Amniotic epithelial cell (primary cell): ENCODE measurements at places on chromosomes 7 and 10.

GRCh38 chr10:114650831-114651230 is 7.2 kb downstream of the ABLIM1 start:
- DNase-seq: no peak

DNA sequence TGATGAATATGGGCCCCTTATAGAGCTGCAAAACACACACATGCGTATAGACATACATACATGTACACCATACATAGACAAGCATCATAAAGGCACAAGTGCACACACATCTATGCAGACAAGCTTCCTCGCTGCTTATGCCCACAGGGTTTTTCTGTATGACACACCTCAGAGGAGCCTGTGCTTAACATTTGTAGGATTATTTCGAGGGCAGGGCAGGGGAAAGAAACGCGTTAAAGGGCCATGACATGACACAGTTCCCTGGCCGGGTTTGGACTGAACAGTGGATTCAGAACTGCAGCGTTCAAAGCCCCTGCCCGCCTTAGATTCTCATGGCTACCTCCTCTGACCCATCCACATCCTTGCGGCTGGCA is 44.8 kb downstream of the CHST3 start:
- no peak for DNase-seq

DNA sequence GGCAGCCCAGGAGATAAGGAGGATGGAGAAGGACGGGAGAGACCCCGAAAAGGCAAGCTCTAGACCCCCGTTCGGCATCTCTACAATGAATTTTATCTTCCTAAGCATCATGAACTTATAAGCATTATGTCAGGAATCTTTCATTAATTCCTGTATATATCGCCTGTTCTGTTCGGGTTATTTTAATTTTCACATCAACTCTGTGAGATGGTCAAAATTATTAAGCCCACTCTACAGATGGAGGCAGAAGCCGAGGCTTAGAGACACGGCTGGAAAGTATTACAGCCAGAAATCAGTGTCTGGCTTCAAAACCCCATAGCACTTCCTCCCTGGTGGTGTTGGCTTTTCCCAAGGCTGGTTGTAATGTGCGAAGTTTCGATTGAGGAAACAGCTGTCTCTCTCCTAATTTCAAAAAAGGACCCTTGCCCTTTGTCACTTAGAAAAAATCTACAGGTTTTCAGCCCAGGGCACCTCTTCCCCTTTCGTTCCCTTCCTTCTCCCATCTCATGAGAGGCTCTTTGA is 1.5 kb upstream of the GRM8 start:
- no peak for DNase-seq

DNA sequence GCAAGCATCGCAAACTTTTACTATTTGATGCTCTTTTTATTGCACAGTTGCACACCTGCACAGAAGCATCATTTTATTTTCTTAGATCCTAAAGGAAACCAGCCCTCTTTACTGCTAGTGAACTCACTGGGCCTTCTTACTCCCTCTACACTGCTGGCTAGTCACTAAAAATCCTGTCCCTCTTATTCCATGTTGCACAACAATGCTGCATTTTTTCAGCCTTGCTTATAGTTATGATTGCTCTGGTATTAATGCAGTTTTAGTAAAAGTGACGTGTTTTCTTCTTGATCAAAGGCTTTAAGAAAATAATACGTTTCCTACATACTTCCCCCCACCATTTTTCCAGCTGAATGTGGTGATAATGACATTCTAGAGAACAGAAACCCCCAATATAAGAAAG is 132.9 kb upstream of the FAM3C start:
- no peak for DNase-seq

DNA sequence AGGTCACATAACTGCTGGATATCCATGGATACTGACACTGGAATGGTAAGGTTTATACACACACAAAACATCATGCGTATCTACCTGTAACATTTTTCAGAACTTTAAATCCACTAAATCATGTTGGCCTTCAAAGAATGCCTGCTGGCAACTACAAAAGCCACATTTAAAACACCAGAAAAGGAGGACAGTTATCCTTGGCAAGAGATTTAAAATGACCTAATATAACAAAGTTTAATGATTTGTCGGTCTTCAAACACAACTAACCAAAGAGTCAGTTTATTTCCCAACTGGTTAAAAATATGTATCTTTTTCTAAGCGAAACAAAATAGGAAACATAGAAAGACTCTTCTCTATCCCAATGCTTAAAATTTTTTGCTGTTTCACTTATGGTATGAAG is 24.0 kb downstream of the WAPL start:
- DNase-seq: no peak

GRCh38 chr7:30915751-30916150 is 4.1 kb downstream of the AQP1 start:
- no peak for DNase-seq

GRCh38 chr10:91700788-91701444 is 68.0 kb upstream of the PPP1R3C start:
- peak; percentile 31 for DNase-seq

GRCh38 chr7:738723-739454 is 11.8 kb upstream of the PRKAR1B start:
- DNase-seq: no peak

DNA sequence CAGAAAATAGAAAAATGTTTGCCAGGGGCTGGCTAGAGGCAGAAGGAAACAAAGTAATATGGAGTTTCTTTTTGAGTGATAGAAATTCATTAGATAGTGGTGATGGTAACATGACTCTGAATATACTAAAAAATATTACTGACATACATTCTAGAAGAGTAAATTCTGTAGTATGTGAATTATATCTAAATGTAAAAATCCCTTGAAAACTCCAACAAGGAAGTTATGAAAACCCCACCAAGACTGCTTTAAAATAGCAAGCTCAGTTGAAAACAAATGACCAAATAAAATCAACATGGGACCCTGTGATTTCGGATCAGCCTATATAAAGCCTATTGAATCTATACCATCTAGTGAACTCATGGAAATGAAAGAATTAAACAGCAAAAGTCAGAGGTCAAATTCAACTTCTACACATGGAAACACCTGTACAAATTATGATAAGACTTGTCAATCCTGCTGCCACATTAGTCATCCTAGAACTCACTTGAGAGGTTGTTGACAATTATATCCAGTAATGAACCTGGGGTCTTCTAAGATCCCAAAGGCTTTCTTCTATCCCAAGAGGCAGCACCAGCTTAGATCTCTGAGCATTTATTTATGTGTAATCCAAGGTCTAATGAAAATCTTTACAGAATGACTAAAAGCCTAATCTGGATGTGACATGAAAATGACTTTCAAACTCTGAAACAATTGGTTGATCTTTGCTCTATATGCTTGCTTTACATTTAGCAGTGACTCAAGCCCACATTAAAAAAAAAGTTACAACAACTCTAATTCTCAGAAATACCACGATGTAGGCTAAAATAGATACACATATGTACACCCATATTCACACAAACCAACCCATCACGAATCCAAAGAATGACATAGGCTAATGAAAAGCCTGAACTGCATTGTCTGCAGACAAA is 59.3 kb downstream of the OSBPL3 start:
- no peak for DNase-seq

- DNase-seq: no peak
These were observed 59.2 kb downstream of the PWWP2B start for GRCh38 chr10:132455986-132456847.

GRCh38 chr10:114181971-114182370 is 2.8 kb downstream of the TDRD1 start:
- DNase-seq: no peak

- DNase-seq: no peak
These were observed 100.6 kb upstream of the HABP2 start for GRCh38 chr10:113452146-113452845.
